Thoracic aorta (tissue), 2 donors: ENCODE measurements at places on chromosomes 12 and 14. TPM values are rescaled to one million over a fixed set of nuclear protein-coding genes. Genes with fewer than 3 reads are reported as not detected.

Gene TRIM9
- total RNA-seq, result 0.41 TPM

DNA sequence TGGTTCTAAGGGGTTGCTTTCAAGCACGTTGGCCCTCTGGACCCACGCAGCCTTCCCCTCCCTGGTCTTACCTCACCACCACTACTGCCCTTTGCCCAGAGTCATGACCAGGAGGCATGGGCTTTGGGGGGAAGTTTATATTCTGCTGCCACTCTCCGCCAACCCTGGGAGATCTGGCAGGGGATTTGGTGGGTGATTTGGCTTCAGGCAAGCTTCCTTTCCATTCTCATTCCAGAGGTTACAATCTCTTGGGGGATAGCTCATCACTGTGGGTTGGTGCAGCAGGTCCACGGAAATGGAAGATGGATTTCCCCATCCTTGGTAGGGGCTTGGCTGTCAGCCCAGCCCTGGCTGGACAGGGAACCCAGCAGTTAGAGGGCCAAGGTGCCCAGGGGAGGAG, 6.3 kb downstream of the PAH start:
- DNase-seq, result no peak

Gene BBOF1
- 5.6 TPM for total RNA-seq

- no peak for DNase-seq
These were observed 59.9 kb downstream of the VCPKMT start for GRCh38 chr14:50056435-50056834.

- DNase-seq, result no peak
These were observed 42.4 kb downstream of the ITPR2 start for GRCh38 chr12:26790645-26790994.

GRCh38 chr12:56375598-56376434, 13.2 kb upstream of the APOF start:
- no peak for DNase-seq

Gene SLC25A47
- not detected for total RNA-seq

DNA sequence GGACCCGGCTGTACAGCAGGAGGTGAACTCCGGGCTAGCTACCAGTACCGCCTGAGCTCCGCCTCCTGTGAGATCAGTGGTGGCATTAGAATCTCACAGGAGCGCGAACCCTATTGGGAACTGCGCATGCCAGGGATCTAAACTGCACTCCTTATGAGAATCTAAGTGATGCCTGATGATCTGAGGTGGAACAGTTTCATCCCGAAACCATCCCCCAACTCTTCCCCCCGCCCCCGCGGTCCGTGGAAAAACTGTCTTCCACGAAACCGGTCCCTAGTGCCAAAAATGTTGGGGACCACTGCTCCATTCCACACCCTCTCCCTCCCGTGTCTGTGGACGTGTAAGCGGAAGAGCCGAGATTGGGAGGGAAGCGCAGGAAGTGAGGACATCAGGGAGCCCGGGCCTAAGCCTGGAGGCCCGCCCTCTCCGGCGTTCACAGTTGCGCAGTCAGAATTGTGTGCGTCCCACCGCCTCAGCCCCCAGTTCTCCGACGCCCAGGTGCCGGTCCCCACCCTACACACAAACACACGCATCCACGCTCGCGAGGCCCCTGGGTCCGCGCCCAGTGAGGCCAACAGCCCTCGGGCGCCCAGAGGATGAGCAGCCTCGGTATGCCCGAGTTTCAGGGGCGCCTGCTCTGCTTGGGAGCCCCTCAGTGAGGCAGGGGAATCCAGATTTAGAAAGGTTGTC, 1.8 kb upstream of the RNASE4 start:
- peak; percentile 61 for DNase-seq

GRCh38 chr12:111596985-111597830, 1.9 kb downstream of the ATXN2 start:
- no peak for DNase-seq

- no peak for DNase-seq
These were observed 755.6 kb downstream of the MED13L start for GRCh38 chr12:115521771-115522409.

DNA sequence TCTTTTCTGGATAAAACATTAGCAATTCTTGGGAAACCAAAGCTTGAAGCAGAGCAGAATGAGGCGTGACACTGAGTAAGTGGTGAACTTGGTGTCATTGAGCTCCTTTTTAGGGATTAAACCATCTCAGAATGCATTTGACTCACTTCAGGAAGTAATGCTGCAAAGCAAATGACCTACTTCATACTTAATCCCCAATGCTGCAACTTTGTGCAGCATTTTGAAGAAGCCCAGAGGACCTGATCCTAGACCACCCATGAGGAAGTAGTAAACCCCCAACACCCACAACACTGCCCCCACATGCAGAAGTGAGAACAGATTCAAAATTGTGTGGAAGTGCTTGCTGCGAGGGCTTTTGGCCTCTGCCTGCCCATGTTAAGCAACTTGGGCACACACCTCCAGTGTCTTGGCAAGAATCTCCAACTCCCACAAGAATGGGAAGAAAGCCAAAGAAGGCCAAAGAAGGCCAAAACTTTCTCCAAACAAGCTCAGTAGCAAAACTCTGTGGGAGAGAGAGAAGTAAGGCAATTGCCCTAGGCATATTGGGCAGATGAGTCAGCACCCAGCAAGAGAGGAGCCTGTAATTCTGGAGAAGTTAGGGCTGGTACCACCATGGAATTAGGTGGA, 69.2 kb upstream of the ETV6 start:
- DNase-seq, result no peak

Gene LPCAT3
- 51.9 TPM for total RNA-seq

Gene CACNA2D4
- 12.3 TPM for total RNA-seq

Gene RFX4
- total RNA-seq, result not detected
